ENCODE measurements at places on chromosomes 5 and 9. TPM values are rescaled to one million over a fixed set of nuclear protein-coding genes. Genes with fewer than 3 reads are reported as not detected.

CCDC171 gene
- 1.7 TPM for total RNA-seq

DNA sequence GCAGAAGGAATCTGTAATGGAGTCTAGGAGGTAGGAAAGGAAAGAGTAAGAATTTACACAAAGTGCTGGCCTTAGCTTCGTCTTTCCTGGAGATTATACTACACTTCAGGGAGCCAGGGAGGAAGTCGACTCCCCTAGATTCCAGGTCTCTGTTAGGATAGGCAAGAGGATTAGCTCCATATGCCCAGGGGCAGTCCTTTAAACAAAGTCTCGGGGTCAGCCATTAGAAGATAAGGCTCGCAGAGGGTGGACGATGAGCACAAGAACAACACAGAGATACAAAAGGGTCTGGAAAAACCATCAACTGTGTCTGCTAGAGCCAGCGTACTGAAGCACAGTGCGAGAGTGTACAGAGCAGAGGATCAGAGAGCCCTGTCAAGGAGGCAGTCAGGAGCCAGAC is 344.7 kb upstream of the TNC start:
- DNase-seq: no peak

- no peak for DNase-seq
These were observed 165.9 kb downstream of the ALDH1A1 start for GRCh38 chr9:72786948-72787347.

DNA sequence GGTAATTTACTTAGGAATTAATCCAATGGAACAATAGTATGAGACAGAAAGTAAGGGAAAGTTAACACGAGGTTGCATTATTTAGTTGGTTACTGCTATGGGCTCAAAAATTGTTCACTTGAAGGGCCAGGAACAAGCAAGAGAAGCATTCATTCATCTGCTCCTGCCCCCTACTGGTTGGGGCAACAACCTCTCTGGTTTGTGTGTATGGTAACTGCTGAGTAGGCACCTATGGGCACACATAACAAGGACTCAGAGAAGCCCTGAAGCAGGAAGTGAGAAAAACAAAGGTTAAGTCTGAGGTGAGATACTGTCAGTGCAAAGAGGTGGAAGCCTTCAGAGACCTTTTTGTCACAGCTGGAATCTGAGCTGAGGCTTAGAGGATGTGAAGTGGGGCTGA is 34.4 kb upstream of the RANBP6 start:
- no peak for DNase-seq

GRCh38 chr9:91495450-91495849 is 71.8 kb upstream of the NFIL3 start:
- peak; percentile 84 for DNase-seq

GRCh38 chr9:90915693-90916092 is 114.1 kb downstream of the SYK start:
- peak; percentile 12 for DNase-seq

UNC13B gene
- total RNA-seq: 18.3 TPM

ALDH1A1 gene
- 155 TPM for total RNA-seq

- DNase-seq: no peak
These were observed 1.5 kb downstream of the CA9 start for GRCh38 chr9:35675204-35675603.

- DNase-seq: no peak
These were observed 25.3 kb downstream of the AP3B1 start for GRCh38 chr5:78269088-78269703.

- no peak for DNase-seq
These were observed 15.4 kb upstream of the ANGPTL2 start for GRCh38 chr9:127137640-127138360.

DNA sequence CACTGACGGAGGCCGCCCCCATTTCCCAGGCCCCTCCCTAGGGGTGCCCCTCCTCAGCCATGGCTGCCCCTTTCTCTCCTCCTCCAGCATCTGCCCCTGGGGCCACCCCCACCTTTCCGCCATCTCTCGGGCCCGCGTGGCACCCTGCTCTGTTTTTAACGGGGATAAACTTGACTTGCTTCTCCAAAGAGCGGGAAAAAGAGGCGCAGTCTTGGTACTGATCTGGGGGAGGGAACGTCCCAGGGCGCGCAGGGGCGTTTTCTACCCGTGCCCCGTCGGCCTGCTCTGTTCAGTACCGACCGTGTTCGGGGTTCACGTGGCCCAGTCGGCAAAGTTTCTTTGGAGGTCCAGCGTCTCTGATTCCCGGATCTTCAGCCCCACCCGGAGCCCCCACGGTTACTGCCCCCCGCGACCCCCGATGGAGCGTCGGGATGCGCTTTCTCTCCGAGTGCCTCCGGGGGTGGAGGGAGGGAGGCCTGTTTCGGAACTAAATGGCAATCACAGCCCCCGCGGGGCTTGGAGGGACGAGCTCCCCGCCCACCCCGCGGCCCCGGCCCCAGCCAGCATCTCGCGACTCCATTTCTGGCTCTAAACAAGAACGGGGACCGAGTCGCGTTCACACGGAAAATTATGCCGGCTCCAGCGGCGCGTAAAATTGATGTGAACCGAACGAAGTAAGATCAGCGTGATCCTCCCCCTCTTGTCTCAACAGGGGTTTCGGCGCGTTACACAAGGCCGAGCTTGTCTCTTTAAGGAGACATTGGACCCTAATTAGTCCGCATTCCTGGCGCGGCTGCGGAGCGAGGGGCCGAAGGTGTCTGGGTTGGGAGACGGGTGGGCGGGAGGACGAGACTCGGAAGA is 1.1 kb upstream of the TLE4 start:
- DNase-seq: peak; percentile 79

ADAMTS19 gene
- not detected for total RNA-seq

DNA sequence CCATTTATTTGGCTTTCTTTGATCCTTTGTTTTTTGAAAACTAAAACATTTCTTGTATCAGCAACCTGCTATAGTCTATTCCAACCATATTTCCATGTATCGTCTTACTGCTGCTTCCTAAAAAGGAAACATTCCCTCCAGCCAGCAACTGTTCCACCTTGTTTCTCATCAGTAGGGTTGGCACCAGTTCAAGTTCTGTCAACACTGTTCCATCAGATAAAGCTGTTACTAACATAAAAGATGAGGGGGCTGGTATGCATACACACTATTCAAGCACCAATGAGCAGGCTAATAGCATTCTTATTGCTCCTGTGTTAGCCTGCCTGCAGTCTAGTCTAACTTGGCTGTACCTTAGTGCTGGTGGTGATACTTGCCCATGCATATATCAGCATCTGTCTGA is 178.3 kb downstream of the CWC27 start:
- peak; percentile 11 for DNase-seq

MYOT gene
- not detected for total RNA-seq

- DNase-seq: peak; percentile 28
These were observed 26.8 kb upstream of the PHF2 start for GRCh38 chr9:93549611-93550010.

DNA sequence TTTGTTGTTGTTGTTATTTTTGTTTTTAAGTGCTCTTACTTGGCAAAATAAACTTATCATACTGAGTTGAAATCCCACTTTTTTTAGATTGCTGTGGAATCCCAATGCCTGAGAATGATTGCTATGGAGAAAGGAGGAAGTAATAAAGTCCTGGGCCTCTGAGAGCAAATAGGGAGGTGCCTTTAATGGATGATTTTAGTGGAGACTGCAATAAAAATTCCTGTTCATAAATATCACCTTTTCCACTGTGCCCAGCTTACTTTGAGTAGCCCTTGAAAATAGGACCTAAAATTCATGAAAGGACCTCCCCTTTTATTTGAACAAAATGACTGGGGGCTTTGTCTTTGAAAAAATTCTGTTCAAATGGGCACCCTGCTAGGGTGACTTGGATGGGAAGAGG is 21.8 kb upstream of the ANKH start:
- DNase-seq: no peak

- DNase-seq: no peak
These were observed 140.3 kb upstream of the GRIN3A start for GRCh38 chr9:101878734-101879133.

GRCh38 chr5:89850513-89850865 is 559.1 kb downstream of the CETN3 start:
- no peak for DNase-seq
